Stimulated activated CD4-positive, alpha-beta T cell treated with anti-CD3 and anti-CD28 coated beads, TNF-alpha, amount 100 ng/mL, for 4 hours (primary cell): ENCODE measurements at places on chromosomes 13 and 19.

DNA sequence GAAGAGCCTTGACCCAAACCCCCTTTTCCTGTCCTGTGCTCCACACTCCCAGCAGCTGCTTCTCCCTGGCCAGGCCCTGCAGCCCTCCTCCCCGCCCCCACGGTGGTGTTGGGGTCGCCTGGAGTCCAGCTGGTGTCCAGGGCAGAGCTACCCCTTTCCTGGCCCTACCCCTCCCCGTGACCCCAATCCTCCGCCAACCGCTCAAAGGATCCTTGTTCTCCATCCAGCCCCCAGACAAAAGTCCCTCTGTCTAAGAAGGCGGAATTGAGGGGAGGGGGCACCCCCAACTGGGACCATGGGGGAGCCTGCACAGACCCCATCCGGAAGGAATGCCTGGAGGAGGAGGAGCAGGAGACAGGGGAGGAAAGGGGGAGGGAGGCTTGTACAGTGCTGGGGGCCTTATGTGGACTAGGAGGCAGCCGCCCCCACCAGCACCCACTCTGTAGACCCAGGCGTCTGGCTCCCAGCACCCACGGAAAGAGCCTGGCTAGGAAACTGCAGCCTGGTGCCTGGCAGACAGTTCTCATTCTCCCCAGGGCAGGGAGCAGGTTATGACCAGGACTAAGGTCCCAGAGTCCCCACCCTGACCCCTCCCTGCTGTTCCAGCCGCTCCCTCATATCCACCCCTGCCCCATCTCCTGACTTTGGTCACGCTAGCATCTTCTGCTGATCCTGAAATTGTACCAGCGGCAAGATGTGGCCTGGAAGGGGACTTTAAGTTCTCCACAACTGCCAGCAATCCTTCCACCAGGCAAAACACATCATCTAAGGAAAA is at the start of gene FXYD3:
Gene FXYD3, plus strand, starts transcription at position 647 of the 775 bp plus-strand sequence. CDS start 3,554 bp downstream, outside the sequence.
- DNase-seq, result no peak

DNA sequence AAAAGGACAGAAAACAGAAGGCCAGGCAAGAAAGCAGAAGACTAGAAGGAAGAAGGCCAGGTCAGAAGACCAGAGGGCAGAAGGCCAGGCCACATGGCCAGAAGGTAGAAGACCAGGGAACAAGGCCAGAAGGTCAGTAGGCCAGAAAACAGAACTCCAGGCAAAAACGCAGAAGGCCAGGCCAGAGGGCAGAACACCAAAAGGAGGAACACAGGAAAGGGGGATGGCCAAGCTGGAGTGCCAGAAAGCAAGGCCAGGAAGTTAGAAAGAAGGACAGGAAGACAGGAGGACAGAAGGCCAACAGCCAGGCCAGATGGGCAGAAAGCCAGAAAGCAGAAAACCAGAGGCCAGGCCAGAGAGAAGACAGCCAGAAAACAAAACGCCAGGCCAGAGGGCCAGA is 185.4 kb downstream of the TUBA3C start:
- no peak for DNase-seq

- DNase-seq, result no peak
Observed at GRCh38 chr13:27081893-27082679, 89.5 kb downstream of the USP12 start.

DNA sequence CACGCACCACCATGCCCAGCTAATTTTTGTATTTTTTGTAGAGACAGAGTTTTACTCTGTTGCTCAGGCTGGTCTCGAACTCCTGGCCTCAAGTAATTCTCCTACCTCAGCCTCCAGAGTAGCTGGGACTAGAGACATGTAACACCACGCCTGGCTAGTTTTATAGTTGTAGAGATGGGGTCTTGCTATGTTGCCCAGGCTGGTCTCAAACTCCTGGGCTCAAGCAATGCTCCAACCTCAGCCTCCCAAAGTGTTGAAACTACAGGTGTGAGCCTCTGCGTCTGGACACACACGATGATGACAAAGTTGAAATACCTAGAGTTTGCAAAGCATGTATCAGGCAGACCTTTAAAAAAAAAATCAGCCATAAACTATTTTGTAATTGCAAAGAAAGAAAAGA is 4.6 kb upstream of the PTOV1 start:
- no peak for DNase-seq

GRCh38 chr19:3474010-3474409 is 6.3 kb downstream of the SMIM24 start:
- DNase-seq, result no peak

DNA sequence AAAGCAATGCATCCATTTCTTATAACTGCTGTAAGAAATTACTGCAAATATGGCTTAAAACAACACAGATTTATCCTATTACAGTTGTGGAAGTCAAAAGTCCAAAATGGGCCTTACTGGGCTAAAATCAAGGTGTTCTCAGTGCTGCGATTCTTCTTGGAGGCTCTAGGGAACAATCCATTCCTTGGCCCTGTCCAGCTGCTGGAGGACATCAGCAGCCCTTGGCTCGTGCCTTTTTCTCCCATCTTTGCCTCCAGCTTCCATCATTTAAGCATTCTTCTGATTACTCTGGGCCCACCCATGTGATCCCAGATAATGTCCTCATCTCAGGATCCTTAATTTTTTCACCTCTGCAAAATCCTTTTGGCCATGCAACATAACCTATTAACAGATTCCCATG is 607.1 kb downstream of the DCT start:
- no peak for DNase-seq

- DNase-seq, result no peak
Observed at GRCh38 chr13:45185286-45185685, 15.6 kb downstream of the KCTD4 start.

GRCh38 chr13:48110931-48111721 is 16.2 kb upstream of the MED4 start:
- DNase-seq, result no peak

GRCh38 chr13:75175575-75175974 is 306.4 kb downstream of the TBC1D4 start:
- DNase-seq, result no peak

DNA sequence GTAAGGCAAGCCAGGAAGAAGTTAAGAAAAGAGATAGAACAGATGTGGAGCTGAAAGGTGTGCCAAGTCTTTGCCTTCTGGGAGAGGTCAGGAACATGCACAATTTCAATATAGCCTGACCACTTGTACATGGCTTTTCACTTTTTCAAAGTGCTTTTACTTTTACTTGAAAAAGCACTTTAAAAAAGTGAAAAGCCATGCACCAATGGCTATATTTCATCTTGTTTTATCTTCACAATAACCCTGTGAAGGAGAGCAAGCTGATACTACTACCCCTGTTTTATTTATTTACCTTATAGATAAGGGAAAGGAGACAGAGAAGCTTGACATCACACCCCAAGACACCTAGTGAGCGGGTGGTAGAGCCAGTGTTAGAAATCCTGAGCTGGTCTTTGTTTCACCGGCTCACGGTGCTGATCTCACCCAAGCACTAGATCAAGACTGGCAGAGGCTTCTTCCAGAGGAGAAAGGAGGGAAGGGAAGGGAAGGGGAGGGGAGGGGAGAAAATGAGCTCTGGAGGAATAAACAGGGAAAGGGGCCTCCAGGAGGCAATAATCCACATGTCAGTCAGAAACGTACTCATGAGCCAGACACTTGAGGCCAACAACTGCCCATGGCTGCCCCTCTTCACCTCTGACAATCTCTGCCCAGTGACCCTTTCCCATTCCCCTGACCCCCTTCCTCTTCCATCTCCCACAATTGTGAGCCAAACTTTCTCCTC is 455.4 kb downstream of the FOXO1 start:
- DNase-seq, result no peak
